ENCODE measurements at places on chromosomes 3 and 15.

- no peak for DNase-seq
These were observed 55.7 kb upstream of the CHL1 start for GRCh38 chr3:140748-141330.

DNA sequence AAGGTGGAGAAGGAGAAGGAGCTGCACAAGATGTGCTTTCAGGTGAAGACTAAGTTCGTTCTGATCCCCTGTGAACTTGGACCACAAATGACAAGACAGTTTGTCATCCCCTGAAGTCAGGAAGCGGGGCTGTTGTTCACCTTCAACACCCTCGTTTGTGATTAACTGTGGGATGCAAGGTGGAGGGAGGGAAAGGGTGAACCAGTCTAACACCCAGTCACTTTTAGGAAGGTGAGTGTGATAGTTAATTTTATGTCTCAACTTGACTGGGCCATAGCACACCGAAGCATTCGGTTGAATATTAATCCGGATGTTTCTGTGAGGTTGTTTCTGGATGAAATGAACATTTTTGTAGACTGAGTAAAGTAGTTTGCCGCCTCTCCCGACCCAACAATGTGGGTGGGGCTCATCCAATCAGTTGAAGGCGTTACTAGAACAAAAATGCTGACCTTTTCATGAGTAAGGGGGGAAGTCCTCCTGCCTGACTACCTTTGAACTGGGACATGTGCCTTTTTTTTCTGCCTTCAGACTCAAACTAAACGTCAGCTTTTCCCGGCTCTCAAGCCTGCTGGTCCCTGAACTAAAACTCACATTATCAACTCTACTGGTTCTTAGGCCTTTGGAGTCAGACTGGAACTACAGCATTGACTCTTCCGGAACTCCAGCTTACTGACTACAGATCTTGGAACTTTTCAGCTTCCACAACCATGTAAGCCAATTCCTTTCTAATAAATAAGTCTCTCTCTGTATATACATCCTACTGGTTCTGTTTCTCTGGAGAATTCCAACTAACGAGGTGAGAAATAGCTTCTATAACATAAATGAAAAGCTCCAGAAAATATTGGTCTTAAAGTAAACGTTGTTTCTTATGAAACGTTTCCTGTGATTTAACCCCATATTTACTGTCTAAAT, 264.0 kb upstream of the SLITRK3 start:
- no peak for DNase-seq

DNA sequence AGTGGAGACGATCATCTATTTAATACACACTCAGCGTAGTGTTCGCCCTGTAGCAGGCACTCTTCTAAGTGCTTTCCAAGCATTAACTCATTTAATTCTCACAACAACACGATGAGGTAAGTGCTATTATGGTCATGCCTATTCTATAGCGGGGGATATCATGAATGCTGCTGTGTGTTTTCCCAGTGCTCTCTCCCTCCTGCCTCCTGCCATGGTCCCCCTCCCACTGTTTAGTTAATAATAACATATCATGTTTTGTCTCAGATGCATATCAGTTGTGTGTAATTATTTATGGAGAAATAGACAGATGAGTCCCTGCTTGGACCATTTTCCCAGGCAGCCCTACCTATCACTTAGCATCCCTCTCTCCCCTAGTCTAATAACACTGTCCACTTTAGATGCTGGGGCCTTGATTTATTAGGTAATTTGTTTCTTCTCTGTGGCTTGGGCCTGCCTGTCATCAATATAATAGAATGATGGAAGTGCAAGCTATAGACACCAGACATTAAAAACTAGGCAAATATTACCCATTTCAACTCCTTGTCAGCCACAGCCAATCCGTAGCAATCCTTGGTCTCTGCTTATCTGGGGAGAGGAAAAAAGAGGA, 122.9 kb upstream of the TLE3 start:
- no peak for DNase-seq

- no peak for DNase-seq
These were observed 101.7 kb upstream of the TPM1 start for GRCh38 chr15:62940755-62941361.

DNA sequence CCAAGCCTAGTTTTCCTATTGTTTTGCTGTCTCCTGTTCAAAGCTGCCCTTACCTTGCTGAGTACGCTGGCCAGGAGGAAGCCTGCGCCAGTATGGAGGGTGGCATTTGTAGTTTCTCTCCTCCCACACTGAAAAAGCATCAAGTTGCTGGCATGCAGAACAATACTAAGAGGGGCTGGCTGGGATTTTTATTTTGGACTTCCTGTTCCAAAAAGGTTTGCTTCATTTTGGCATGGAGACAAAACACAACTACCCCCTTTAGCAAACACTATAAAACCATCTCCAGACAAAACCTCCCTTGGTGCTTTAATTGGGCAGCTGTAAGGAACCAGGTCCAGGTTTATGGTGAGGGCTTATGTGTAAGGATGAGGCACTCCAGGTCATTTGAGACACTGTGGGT, 457.6 kb downstream of the PDCD6IP start:
- no peak for DNase-seq

DNA sequence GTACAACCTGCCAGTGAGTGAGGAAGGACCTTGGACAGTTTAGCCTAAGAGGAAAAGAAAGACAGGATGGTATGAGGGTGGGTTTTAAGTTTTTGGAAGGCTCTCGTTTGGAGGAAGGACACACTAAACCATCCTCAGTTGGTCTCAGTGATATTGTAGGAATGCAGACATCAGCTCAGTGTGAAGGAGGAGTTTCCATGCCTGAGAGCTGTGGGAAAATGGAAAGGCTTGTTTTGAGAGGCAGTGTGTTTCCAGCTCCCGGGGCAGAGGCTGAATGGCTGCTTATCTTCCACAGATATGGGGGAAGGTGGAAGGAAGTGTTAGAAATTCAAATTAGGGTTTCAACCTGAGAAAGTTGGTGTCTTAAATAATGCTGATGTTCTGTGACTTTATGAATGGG, 89.6 kb upstream of the MYZAP start:
- no peak for DNase-seq

DNA sequence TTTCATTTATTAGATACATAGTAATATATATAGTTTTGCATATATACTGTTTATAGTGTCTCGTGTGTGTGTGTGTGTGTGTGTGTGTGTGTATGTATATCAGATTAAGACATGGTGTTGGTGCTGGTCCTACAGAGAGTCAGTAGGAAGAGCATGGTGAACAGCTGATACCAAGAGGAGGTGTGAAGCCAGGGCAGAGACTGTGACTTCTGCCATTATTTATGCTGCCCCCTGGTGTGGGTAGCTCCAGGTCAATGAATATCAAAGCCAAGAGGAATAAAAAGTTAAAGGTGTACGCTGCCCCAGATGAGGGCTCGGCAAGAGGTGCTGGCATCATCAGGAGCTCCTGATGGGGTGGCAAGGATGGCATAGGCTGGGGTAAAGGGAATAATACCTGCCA, 299.5 kb upstream of the RASGRP1 start:
- no peak for DNase-seq

- no peak for DNase-seq
These were observed 41.9 kb downstream of the GPD1L start for GRCh38 chr3:32148351-32148750.

GRCh38 chr15:98581715-98582114, 66.6 kb upstream of the IGF1R start:
- DNase-seq = no peak

GRCh38 chr3:158347966-158348365, 223.0 kb upstream of the MLF1 start:
- no peak for DNase-seq

GRCh38 chr3:150385296-150386242, 22.5 kb upstream of the TSC22D2 start:
- no peak for DNase-seq

GRCh38 chr3:53216723-53217122, 39.1 kb downstream of the TKT start:
- DNase-seq = no peak

- DNase-seq = no peak
These were observed 90.3 kb upstream of the PRR23E start for GRCh38 chr3:127102587-127102986.

GRCh38 chr3:127408022-127408683, 120.3 kb upstream of the PRR20G start:
- no peak for DNase-seq

DNA sequence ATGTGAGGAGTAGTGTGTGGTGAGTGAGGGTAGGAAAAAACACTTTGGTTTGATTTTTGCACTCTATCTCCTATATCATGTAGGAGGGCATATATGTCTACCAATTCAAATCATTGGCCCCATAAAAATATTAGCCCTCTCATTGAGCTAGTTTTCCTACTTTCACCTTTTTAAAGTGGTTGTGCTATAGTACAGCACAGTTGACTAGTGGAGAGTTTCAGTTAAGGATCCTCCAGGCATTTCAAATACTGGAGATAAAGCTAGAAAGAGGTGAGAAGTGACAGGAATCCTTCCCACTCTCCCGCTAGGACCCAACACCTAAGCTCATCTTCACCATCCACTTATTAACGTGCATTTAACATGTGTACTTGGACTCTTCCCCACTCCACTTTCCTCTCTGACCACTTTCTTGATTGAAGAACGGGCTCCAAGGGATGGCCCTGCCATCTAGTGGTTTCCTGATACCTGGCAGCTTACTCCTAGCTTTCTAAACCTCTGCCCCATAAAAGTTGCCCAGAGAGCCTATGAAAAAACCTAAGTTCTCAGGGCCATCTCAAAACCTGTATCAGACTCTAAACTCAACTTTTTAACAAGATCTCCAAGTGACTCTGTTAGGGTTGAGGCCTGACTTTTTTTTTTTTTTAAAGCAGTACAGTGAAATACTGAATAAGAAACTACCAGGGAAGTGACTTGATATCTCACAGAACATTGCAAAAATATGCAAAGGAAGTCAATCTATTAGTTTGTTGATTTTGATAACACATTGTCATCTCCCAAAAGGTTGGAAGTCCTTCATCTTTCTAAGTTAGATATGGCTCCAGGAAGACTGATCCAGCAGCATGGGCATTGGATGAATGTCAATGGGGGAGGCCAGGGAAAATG, 17.9 kb downstream of the IL12A start:
- DNase-seq = no peak

DNA sequence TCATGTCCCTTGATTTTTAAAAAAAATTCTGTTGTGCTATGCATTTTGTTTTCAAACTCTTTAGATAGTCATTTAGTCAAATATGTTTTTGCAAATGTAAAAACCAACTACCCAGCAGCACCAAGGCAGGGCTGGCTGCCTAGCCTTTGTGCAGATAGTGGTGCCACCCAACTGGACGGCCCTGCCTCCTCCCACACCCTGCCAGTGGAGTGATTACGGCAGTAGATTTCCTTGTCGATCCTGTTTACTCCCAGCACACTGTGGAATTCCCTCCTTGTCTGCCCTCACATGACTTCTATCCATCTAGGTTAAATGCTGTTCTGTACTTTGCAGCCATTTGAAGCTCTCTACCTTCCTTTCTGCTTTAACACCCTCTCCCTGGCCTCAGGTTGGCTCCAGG, 79.4 kb upstream of the PLXNA1 start:
- no peak for DNase-seq

DNA sequence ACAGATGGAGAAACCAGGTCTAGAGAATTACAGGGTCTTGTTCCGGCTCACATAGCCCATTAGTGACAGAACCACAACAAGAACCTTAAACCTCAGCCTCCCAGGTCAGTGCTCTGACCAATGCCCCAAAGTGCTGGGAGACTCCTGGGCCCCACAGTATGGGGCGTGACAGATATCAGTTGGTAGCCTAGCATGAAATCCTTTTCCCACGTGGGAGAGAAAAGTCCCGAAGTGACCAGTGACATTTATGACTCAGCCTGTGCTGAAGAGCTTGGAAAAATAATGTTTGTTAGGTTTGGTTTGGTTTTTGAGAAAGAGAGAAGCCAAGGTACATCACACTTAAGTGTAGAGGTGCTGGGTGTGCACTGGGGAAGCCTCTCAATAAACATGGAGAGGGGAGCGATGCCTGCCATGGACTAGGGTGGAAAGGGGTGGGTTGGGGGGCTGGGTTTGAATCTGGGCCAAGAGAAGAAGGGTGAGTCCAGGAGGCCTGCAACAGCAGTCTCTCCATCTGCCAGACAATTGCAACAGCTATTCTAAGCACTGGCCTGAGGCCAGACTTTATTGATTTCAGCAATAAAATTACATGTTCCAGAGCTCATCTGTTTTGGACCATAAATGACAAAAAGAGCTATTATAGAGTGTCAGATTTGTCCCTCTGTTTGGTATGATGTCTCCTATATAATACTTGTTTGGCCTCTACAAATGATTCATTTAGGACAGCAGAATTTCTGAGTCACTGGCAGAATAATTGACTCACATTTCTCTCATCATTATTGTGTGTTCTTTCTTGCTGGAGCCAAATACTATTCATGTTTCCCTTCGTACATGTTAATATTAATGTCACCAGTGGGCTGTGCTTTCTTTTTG, 43.4 kb downstream of the C2CD4A start:
- DNase-seq = no peak

- no peak for DNase-seq
These were observed 1.4 kb downstream of the CNTN3 start for GRCh38 chr3:74613060-74613459.

DNA sequence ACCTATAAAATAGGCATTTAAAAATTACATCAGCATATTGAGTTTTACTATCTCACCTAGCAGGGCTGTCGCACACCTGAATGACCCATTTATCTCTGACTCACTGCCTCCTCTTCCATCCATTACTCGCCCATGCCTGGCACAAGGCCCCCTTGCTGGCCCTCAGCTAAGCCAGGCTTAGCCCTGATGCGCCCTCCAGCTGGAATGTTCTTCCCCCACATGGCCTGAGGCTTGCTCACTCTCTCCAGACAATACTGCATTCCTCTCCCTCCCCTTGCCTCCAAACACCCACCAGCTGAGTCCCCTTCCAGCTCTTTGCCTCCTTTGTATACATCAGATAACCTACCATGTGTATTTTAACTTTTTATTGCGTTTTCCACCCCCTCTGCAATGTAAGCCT, 7.2 kb downstream of the SH3BP5 start:
- DNase-seq = no peak

DNA sequence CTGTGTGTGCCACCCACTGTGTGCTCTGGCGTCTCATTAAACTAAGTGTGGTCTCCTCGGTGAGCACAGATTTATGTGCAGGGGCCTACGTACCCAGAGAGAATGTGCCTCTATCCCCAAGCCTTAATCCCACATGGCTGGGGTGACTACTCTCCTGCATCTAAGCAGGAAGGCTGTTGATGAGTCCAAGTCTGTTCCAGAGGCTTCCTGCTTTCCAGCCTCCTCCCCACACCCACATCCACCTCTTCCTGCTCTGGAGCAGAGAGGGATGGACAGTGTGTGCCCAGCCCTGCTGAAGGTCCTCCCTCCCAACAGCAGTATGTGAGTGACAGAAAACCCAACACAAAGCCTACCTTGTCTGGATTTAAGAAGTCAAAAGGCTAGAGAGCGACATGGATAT, 38.8 kb upstream of the BCL2L10 start:
- no peak for DNase-seq

- no peak for DNase-seq
These were observed 19.9 kb downstream of the TTC21A start for GRCh38 chr3:39127269-39127907.

DNA sequence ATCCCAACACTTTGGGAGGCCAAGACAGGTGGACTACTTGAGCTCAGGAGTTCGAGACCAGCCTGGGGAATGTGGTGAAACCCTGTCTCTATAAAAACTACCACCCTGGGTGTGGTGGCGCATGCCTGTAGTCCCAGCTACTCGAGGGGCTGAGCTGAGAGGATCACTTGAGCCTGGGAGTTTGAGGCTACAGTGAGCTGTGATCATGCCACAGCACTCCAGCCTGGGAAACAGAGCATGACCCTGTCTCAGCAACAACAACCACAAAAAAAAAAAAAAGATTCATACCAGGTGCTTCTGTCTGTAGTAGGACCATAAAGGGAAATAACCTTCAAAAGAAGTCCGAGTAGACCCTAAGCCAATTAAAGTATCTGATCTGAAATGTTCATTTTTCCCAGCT, 94.5 kb downstream of the SERPINI1 start:
- no peak for DNase-seq

- DNase-seq = no peak
These were observed 26.9 kb downstream of the PHC3 start for GRCh38 chr3:170154569-170155143.
